Omental fat pad (tissue), 4 donors: ENCODE measurements at places on chromosomes 1 and 21. TPM values are rescaled to one million over a fixed set of nuclear protein-coding genes. Genes with fewer than 3 reads are reported as not detected.

The PROK1 gene
- 0.50 TPM for total RNA-seq

The C8B gene
- total RNA-seq, result not detected

The RGS1 gene
- total RNA-seq, result 54.6 TPM

The IGSF5 gene
- total RNA-seq, result not detected

The CLDN8 gene
- not detected for total RNA-seq

The FHAD1 gene
- not detected for total RNA-seq

The PKNOX1 gene
- total RNA-seq, result 27.7 TPM

The ADAM15 gene
- 145 TPM for total RNA-seq

The DESI2 gene
- 35.2 TPM for total RNA-seq

The CHIA gene
- total RNA-seq, result not detected

The USP24 gene
- total RNA-seq, result 63.9 TPM

The LHX4 gene
- 0.28 TPM for total RNA-seq

The UBXN10 gene
- 0.63 TPM for total RNA-seq

The MIA3 gene
- 98.2 TPM for total RNA-seq

The CRNN gene
- total RNA-seq, result not detected

The CGN gene
- total RNA-seq, result 44.6 TPM

The TRIM45 gene
- 0.63 TPM for total RNA-seq

The DNAJB4 gene
- total RNA-seq, result 32.1 TPM

The PRAMEF2 gene
- not detected for total RNA-seq

The HES4 gene
- total RNA-seq, result 30.0 TPM

The OPRD1 gene
- not detected for total RNA-seq

The TDRD5 gene
- total RNA-seq, result 0.37 TPM

The AADACL4 gene
- total RNA-seq, result 0.28 TPM

The MXRA8 gene
- total RNA-seq, result 78.2 TPM

The FCRL2 gene
- not detected for total RNA-seq

The SYTL1 gene
- 4.3 TPM for total RNA-seq

The VHLL gene
- total RNA-seq, result not detected

The RGS18 gene
- 18.4 TPM for total RNA-seq

The CASZ1 gene
- 7.3 TPM for total RNA-seq

The TNFRSF18 gene
- 1.7 TPM for total RNA-seq

The CHRM3 gene
- 3.0 TPM for total RNA-seq

The CELA2B gene
- total RNA-seq, result not detected

The SPRR2A gene
- not detected for total RNA-seq

The LEPR gene
- 17.1 TPM for total RNA-seq

The PDZK1IP1 gene
- total RNA-seq, result 25.2 TPM

The LYPD8 gene
- total RNA-seq, result not detected
